ENCODE measurements at places on chromosomes 3 and 15.

- peak; percentile 3 for DNase-seq
Observed at GRCh38 chr15:76217029-76217881, 94.0 kb downstream of the ETFA start.

GRCh38 chr15:41104234-41104633 is 11.8 kb downstream of the INO80 start:
- DNase-seq = no peak

DNA sequence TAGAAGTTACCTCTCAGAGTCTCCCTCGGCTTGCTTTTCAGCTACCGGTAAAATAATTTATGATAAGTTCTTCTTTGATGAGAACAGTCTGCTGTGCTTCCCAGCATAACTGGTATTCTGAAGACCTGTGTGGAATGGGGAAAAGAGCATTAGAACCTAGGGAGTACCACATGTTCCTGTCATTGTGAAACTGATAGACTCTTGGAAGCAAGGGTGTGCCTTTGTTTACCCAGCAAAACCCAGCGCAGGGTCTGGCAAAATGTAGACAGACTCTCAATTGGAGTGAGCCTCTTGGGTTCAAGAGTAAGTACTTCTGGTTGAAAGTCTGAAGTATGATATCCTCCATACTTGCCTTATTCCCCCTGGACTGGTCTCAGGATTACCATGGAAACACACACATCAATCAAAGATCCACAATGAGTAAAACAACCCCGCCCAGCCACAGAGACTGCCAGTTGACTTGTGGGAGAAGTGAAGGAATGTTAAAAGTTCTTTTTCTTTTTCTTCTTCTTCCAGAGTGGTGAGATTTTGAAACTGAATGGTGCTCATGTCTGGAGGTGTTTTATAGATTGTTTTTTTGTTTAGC is 652.4 kb upstream of the NAALADL2 start:
- DNase-seq = no peak

DNA sequence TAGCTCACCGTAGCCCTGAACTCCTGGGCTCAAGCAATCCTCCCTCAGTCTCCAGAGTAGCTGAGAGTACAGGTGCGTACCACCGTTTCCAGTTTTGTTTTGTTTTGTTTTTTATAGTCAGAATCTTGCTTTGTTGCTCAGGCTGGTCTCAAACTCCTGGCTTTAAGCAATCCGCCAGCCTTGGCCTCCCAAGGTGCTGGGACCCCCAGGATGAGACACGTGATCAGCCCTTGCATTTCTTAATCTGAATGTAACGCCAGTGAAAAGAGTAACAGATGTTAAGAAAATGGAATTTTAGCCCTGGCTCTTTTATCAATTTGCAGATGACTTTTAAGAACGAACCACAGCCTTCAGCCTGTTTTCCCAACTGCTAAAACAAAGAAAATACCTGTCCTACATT is 451.3 kb downstream of the SHQ1 start:
- no peak for DNase-seq

DNA sequence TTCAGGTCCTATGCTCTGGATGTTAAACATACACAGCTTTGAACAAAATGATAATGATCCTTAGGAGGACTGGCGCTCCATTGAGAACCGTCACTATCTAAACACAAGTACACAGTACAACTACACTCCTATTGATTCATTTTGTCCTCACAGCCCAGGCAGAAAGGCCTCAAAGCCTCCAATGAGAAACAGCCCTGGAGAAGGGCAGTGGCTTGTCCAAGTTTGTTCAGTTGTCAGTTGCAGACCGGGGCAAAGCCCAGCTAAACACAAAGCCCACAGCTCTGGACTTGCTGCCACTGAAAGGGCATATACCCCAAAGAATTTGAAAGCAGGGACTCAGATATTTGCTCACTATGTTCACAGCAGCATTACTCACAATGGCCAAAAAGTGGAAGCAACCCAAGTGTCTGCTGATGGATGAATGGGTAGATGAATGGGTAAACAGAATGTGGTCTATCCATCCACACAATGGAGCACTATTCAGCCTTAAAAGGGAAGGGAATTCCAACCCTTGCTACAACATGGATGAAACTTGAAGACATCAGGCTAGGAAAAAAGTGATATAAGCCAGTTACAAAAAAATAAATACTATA is 34.7 kb downstream of the NUP210 start:
- DNase-seq = no peak

DNA sequence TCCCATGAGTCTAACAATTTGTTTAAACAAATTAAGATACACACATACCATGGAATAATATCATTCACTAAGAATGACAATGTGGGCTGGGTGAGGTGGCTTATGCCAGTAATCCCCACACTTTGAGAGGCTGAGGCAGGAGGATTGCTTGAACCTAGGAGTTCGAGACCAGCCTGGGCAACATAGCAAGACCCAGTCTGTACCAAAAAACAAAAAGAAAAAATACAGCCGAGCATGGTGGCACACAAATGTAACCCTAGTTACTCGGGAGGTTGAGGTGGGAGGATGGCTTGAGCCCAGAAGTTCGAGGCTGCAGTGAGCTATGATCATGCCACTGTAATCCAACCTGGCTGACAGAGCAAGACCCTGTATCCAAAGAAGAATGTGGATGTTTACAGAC is 4.0 kb upstream of the ZNF710 start:
- no peak for DNase-seq

DNA sequence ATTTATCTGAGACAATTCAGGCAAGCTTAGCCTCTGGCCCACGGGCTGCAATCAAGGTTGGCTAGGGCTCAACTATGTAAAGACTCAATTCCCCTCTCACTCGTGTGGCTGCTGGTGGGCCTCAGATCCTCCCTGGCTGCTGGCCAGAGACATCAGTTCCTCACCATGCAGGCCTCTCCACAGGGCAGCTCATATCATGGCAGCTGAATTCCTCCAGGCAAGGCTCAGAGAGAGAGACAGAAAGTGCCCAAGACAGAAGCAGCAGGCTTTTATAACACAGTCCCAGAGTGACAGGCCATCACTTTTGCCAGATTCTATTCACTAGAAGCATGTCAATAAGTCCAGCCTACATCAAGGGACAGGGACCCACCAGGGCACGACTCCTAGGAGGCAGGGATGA is 63.2 kb downstream of the XXYLT1 start:
- no peak for DNase-seq

DNA sequence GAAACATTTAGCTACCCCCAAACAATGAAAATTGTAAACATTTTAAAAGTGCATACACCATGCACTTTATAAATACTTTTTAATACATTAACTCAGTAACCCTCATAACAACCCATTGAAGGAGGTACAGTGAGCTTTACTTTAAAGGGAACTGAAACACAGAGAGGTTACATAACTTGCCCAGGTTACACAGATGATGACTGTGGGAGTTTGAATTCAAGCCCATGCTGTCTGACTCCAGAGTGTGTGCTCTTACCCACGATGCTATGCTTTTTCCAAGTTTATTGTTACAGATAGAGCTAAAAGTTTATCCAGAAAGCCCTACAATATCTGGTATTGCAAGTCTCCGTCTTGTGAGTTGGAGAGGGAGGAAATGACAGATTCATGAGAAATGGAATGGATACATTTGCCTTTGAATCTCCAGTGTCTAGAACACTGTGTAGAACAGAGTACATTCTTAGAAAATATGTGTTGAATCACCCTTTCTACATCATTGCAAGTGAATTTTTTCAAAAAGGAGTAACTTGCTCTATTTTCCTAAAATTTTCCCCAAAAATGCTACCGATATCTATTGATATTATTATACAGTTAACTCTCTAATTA is 428.3 kb downstream of the NAALADL2 start:
- no peak for DNase-seq

DNA sequence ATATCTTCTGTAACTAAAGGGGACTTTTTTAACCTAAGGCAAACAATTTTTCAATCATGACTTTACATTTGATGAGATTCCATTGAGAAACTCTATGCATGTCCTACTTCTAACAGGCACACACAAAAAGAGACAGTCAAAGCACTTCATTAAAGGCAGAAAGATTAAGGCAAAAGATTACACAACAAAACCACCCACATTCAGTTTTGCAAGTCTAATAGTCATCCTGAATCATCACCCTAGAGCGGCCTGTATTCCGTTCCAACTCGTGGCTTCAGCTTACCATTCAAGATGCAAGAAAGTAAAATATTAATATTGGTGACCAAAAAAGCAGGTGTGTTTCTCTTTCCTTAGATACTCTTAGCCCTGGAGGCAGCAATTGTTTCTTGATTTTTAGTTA is 205.9 kb downstream of the P3H2 start:
- DNase-seq = peak; percentile 89

GRCh38 chr3:128372281-128372680 is 94.4 kb downstream of the DNAJB8 start:
- DNase-seq = no peak

DNA sequence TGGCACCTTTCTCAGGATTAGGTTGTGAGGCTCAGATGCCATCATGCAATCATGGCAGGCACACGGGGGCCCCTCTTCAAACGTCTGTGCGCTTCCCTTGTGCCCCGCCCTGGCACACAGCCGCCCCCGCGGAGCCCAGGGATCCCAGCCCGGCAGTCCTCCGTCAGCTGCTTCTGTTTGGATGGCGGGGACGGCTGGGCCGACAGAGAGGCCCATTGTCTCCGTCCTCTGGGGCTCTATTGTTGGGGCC is 849 bp upstream of the HDAC11 start:
- no peak for DNase-seq

GRCh38 chr3:133269393-133269792 is 130.5 kb upstream of the BFSP2 start:
- no peak for DNase-seq

GRCh38 chr3:170772175-170772574 is 97.8 kb downstream of the RPL22L1 start:
- no peak for DNase-seq

- no peak for DNase-seq
Observed at GRCh38 chr15:50556642-50557371, 10.3 kb upstream of the USP50 start.

DNA sequence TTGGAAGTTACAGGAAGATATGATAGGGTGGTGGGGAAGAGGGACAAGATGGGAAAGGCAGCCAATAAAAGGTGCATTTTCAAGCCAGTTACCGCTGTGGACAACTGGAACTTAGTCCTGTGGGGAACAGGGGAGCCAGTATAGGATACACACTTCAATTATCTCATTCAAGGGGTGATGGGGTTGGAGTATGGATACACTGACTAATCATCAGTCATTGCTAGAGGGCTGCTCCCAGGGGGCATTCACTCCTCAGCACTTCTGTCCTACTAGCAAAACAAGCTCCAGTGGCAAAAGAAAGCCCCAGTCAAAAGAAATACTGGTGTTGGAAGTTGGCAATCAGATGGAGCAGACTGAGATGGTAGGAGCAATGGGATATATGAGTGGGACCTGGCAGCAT is 183.4 kb upstream of the GADL1 start:
- no peak for DNase-seq
